ENCODE measurements at places on chromosomes 1 and 21. TPM values are rescaled to one million over a fixed set of nuclear protein-coding genes. Genes with fewer than 3 reads are reported as not detected.

Gene RHD
- total RNA-seq: not detected

Gene C2CD4D
- 1.4 TPM for total RNA-seq

DNA sequence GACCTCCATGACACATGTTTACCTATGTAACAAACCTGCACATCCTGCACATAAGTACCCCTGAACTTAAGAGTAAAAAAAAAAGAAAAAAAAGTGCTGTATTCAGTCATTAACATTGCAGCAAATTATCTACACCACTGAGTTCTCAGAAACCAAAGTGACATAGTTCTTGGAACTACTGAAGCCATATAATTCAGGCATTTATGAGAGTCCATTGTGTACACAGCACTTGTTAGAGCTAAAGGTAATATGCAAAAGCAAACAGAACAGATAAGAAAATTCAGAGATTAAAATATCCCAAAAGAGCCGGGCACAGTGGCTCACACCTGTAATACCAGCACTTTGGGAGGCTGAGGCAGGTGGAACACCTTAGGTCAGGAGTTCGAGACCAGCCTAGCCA is 38.0 kb downstream of the F5 start:
- DNase-seq: no peak

DNA sequence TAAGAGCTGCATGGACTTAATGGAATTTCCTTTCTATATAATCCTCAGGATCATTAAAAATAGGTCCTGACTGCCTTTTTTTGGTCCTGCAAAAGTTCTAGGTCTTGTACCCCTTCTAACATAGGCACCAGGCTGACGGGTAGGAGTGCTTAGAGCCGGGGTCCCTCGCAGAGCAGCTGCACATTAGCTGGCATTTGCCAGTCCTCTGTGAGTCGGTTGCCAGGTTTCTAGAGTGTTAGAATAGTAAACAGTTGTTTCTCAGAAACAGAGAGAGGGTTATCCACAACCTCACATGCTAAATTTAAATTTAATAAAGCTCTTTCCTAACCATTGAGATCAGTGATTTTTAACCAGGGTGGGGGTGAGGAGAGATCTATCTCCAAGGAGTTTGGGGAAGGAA is 35.4 kb upstream of the HEATR1 start:
- DNase-seq: no peak

DNA sequence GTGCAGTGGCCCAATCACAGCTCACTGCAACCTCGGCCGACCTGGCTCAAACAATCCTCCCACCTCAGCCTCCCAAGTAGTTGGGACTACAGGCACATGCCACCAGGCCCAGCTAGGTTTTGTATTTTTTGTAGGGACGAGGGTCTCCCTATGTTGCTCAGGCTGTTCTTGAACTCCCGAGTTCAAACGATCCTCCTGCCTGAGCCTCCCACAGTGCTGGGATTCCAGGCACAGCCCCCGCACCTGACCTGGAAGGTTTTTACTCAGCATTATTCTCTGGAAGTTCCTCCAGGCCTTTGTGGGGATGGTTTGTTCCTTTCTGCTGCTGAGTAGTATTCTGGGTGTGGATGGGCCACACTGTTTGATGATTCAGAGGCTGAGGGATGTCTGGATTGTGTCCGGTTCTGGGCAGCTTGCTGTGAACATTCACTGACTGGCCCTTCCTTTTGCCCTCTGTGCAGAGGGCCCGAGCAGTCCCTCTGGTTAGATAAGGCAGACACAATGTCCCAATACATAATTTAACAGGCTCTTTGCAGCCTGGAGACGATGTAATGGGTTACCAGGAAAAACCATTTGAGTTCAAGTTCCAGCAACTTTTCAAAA is 6.0 kb upstream of the TRAPPC10 start:
- no peak for DNase-seq

DNA sequence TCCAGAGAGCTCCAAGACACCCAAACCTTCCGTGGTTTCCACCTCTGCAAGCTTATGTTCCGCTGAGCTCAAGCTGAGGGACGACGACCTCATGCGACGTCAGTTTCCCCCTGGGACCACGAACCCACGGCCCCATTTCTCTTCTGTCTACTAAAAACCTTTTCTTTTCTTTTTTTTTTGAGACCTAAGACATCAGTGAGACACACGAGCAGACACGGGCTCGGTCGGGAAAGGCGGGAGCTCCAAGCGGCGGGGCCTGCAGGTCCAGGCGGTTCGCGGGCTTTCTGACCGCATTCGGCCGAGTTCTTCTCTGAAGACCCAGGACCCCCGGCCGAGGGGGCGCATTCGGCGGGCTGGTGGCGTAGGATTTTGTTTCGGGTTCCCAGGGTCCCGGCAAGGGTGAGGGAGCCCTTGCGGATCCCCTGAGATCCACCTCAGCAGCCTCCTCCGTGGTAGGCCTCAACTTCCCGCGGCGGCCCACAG is 402 bp downstream of the C21orf58 start:
- DNase-seq: no peak

GRCh38 chr1:89631816-89632656 is 884 bp upstream of the LRRC8C start:
- DNase-seq: no peak

All from ureter (tissue), 1 donor.